ENCODE measurements at places on chromosomes 3 and 15. TPM values are rescaled to one million over a fixed set of nuclear protein-coding genes. Genes with fewer than 3 reads are reported as not detected.

DNA sequence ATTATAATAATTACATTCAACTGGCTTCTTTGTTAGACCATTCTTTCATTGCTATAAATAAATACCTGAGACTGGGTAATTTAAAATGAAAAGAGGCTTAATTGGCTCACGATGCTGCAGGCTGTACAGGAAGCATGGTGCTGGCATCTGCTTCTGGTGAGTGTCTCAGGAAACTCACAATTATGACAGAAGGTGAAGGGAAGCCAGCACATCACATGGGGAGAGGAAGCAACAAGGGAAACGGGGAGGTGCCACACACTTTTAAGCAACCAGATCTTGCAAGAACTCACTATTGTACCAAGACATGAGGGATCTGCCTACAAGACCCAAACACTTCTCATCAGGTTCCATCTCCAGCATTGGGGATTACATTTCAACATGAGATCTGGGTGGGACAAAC, 413.1 kb upstream of the ARRDC4 start:
- DNase-seq: no peak

DNA sequence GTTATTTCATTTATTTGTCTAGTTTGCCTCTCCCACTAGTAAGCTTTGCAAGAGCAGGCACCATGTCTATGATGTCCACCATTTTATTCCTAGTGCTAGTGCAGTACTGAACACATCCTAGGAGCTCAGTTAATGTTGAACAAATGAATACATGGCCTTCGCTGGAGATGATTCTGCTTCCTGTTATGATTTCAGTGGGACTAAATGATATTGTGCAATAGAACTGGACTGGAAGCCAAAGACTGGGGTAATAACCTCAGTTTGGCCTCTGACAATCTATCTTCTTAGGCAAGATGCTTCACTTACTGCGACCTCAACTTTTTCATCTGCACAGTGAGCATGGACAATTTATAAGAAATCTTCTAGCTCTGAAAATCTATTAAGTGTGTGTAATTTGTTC, 191.3 kb downstream of the ADAMTSL3 start:
- DNase-seq: no peak

CCR8 gene
- 3.7 TPM for total RNA-seq

- no peak for DNase-seq
Measured at GRCh38 chr15:32870240-32871033, 152.6 kb downstream of the GREM1 start.

ZPLD1 gene
- not detected for total RNA-seq

FEZF2 gene
- not detected for total RNA-seq

DNA sequence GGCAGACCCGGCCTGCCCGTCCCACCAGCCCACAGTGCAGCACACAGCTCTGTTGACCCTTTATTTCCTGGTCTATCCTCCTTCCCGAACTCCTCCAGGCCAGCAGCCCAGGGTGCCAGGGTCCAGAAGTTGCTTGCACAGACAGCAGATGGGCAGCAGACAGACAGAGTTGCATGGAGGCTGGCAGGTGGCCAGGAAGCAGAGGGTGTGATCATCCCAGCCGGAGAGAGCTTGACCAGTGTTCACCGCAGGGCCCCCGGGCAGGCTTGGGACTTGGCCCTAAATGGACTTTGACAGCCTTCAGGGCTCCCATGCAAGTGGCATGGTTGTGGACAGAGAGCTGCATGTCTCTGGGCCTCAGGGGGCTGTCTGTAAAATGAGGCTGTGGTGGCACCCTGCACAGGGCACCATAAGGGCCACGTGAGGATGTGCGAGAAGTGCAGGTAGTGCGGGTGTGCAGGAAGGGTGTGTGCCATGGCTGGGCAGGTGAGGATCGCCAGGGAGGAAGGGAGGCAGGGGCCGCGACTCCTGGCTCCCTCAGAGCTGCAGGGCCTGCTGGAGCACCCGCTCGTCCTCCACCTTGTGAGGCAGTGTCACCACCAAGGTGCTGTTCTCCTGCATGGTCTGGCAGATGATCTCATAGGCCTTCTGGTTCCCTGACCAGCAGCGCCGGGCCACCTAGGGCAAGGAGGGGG, 6.3 kb upstream of the ZXDC start:
- no peak for DNase-seq

- no peak for DNase-seq
Measured at GRCh38 chr3:160709477-160710182, 32.7 kb downstream of the ARL14 start.

- DNase-seq: no peak
Measured at GRCh38 chr15:63236272-63236671, 41.1 kb upstream of the APH1B start.

All from activated CD8-positive, alpha-beta memory T cell treated with anti-CD3 and anti-CD28 coated beads, Interleukin-2, amount 10 ng/mL, durations not matched to agents 7 days and 5 days (primary cell).